ENCODE measurements at places on chromosomes 4 and X. TPM values are rescaled to one million over a fixed set of nuclear protein-coding genes. Genes with fewer than 3 reads are reported as not detected.

The ADH6 gene
- not detected for total RNA-seq

The HTN1 gene
- not detected for total RNA-seq

The GCNA gene
- total RNA-seq: 4.1 TPM

The CT45A5 gene
- total RNA-seq: not detected

The EFHC2 gene
- total RNA-seq: not detected

The FRMPD3 gene
- total RNA-seq: 0.24 TPM

The TRIM60 gene
- not detected for total RNA-seq

The TRAM1L1 gene
- not detected for total RNA-seq

The SH3TC1 gene
- total RNA-seq: 104 TPM

The SLITRK2 gene
- total RNA-seq: not detected

The MID2 gene
- 2.1 TPM for total RNA-seq

The SNCA gene
- total RNA-seq: 2.2 TPM

The ITGB1BP2 gene
- total RNA-seq: 2.8 TPM

The BMP3 gene
- 0.04 TPM for total RNA-seq

The MGAT4D gene
- not detected for total RNA-seq

The CDKL5 gene
- total RNA-seq: 3.7 TPM

The PWWP3B gene
- not detected for total RNA-seq

The TKTL1 gene
- not detected for total RNA-seq

The TMEM35A gene
- not detected for total RNA-seq

The KLB gene
- total RNA-seq: 0.18 TPM

The SSX4 gene
- not detected for total RNA-seq

The TBC1D14 gene
- total RNA-seq: 35.1 TPM

The CSAG1 gene
- not detected for total RNA-seq

The DOK7 gene
- total RNA-seq: 2.7 TPM

The PNMA5 gene
- total RNA-seq: 0.27 TPM

The ABLIM2 gene
- total RNA-seq: 5.2 TPM

The JADE3 gene
- 45.3 TPM for total RNA-seq

The MAGEA1 gene
- not detected for total RNA-seq

The LRP2BP gene
- 0.75 TPM for total RNA-seq

The TMEM156 gene
- 26.0 TPM for total RNA-seq

The CTPS2 gene
- 8.0 TPM for total RNA-seq

The SFRP2 gene
- not detected for total RNA-seq

The UGT2B11 gene
- not detected for total RNA-seq

The LDB2 gene
- total RNA-seq: not detected

The STATH gene
- not detected for total RNA-seq

The AKAP4 gene
- not detected for total RNA-seq

The ARSH gene
- not detected for total RNA-seq

The SLC10A4 gene
- total RNA-seq: not detected

The ZNF732 gene
- total RNA-seq: not detected

The PRDM8 gene
- total RNA-seq: 9.0 TPM

The SPOCK3 gene
- total RNA-seq: not detected

The PABPC1L2A gene
- not detected for total RNA-seq

The MAOA gene
- not detected for total RNA-seq

The NPY1R gene
- total RNA-seq: not detected

The HHIP gene
- total RNA-seq: not detected

The XK gene
- total RNA-seq: 0.11 TPM

The TGIF2LX gene
- not detected for total RNA-seq

The SSX1 gene
- total RNA-seq: not detected

The GPM6B gene
- not detected for total RNA-seq

The BEND2 gene
- total RNA-seq: not detected

The PFKFB1 gene
- total RNA-seq: 0.71 TPM

The MAD2L1 gene
- total RNA-seq: 3.4 TPM

The AFP gene
- total RNA-seq: not detected

The OTC gene
- total RNA-seq: not detected

The RAB9B gene
- total RNA-seq: 0.51 TPM

The MAGEC3 gene
- not detected for total RNA-seq

The F8A1 gene
- 30.9 TPM for total RNA-seq

The TMPRSS11A gene
- total RNA-seq: not detected
